ENCODE measurements at places on chromosomes 2 and 18.

DNA sequence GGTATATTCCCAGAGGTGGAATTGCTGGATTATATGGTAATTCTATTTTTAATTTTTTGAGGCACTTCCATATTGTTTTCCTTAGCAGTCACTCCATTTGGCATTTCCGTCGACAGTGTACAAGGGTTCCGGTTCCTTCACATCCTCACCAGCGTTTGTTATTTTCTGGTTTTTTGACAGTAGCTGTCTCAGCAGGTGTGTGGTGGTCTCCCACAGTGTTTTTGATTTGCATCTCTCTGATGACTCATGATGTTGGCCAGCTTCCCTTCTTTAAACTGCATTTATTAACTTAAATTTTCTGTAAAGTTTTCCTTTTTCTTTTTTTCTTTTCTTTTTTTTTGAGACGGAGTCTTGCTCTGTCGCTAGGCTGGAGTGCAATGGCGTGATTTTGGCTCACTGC is 19.7 kb downstream of the SH3BP4 start:
- DNase-seq, result no peak

- no peak for DNase-seq
Measured at GRCh38 chr2:106061611-106062349, 132.3 kb downstream of the UXS1 start.

GRCh38 chr2:142044197-142044596 is 86.6 kb downstream of the LRP1B start:
- no peak for DNase-seq

DNA sequence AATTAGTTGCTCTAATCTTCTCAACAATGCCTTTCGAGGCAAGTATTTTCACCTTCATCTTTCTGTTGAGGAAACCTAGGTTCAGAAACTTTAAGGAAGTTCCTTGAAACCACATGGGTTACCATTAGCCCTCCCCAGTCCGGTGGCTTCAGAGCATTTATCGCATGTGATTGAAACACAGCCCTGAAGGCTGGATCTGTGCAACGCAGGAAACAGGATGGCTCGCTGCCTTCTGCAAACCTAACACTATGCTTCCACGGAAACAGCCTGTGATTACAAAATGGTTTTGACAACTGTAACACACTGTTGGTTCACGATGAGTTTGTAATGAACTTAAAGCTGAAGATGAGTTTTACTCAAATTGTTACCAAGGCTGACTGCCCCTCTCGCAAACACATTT is 68.5 kb downstream of the EPB41L3 start:
- DNase-seq, result no peak

GRCh38 chr2:8477552-8478470 is 204.0 kb upstream of the ID2 start:
- DNase-seq, result no peak

- peak; percentile 85 for DNase-seq
Measured at GRCh38 chr2:240557808-240558207, at the start of gene ANKMY1. TSS of gene ANKMY1 (minus strand) at chr2:240557988. CDS start at chr2:240557335, 653 bp downstream.

DNA sequence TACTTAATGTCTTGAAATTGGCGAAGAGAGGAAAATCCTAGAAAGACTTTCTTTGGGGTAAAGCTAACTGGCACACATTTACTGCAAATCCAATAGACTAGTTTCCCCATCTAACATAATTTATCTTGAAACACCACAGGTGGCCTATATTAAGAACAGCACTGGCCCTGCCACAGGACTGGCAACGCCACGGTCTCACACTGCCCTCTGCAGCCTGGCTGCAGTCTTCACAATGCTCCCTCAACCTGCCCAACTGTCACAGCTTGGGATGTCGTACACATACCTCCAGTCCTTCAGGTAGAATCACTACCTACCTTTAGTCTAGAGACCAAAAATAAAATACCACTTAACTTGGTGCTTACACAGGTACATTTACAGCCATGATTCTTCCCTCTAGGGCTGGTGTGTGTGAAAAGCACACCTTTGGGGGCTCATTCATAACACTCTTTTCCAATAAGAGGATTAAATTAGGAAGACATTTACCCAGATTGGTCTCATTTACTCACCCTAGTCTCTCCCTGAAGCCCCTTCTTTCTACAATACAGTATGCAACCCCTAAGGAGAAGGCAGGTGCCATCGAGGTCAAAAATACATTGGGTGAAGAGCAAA is 222.2 kb downstream of the C1D start:
- DNase-seq, result peak; percentile 49
